ENCODE measurements at places on chromosomes 1 and 21.

DNA sequence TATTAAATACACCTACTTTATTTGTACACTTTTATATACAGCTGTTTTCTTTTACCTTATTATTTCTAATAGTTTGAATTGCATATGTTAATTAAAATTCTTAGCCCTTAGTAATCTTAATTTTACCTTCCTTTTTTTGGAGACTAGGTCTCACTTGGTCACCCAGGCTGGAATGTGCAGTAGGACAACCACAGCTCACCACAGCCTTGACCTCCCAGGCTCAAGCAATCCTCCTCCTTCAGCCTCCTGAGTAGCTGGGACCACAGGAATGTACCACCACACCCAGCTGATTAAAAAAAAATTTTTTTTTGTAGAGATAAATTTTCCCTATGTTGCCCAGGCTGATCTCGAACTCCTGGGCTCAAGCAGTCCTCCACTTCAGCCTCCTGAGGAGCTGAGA lies 15.0 kb upstream of the SDC3 start:
- no peak for DNase-seq

DNA sequence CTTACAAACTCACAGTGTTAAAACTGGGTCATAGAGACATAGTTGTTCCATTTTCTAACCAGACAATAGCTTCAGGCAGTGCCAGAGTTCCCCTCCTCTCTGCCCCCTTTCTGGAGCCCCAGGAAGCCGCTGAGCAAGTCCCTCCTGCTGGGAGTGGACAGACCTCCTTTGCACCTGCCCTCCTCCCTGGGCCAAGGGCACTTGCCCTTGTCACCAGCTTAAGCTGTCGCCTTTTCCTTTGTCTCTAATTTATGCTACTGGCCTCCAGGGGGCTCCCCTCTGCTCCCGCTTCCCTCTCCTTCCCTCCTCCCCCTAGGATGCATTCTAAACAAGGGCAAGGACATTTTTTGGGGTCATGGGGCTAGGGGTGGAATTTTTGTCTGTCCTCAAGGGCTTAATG lies 182.4 kb downstream of the MIS18A start:
- DNase-seq, result no peak

- peak; percentile 50 for DNase-seq
Observed at GRCh38 chr1:229070168-229070567, 200.7 kb upstream of the RAB4A start.

DNA sequence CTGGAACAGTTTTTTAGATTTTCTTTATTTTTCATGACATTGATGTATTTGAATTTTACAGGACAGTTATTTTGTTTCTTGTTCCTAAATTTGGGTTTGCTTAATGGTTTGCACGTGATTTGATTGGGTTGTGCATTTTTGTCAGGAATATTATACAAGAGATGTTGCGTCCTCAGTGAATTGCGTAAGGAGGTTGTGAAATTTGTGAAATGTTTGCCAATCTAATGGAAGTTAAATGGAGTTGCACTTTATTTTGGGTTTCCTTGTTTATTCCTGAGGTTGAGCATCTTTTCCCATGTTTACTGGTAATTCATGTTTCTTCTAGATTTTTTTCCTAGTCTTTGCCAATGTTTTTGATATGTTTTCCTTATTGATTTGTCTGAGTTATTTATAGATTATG lies 19.9 kb downstream of the ZNF648 start:
- no peak for DNase-seq

GRCh38 chr1:29148656-29149491 lies 25.2 kb upstream of the TMEM200B start:
- no peak for DNase-seq

- no peak for DNase-seq
Observed at GRCh38 chr1:108847494-108847893, 9.4 kb downstream of the AKNAD1 start.

DNA sequence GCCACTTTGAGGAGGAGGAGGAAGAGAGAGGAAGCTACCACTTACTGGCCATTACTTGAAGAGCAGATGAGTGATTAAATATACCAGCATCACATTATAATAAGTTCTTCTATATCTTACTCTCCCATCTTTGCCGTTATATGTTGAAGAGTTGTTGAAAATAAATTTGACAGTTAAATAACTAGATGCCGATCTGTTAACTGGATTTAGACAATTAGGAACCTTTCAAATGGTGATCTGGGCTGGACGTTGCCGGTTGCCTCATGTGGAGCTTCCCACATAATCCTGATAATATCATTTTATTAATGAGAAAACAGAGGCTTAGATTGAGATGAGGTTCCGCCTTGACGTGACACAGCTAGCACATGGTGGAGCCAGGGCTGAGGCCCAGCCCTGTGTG lies 147.0 kb downstream of the SDCCAG8 start:
- DNase-seq, result no peak

Measured in LNCaP clone FGC (cell line).